ENCODE measurements at places on chromosomes 2 and 18. TPM values are rescaled to one million over a fixed set of nuclear protein-coding genes. Genes with fewer than 3 reads are reported as not detected.

- peaks cover 11% of the 10 kb centered on the region for H3K36me3 ChIP-seq
- H3K4me1 ChIP-seq, result peaks cover 4% of the 10 kb centered on the region
- no peaks in the 10 kb centered on the region for H3K27me3 ChIP-seq
Measured at GRCh38 chr2:106165561-106165960, 28.5 kb downstream of the UXS1 start.

- peaks cover 25% of the 10 kb centered on the region for H3K4me1 ChIP-seq
- no peaks in the 10 kb centered on the region for H3K27me3 ChIP-seq
- H3K27ac ChIP-seq, result no peak overlapping the region
- no peak overlapping the region for H3K4me3 ChIP-seq
Measured at GRCh38 chr18:25646971-25647370, 295.0 kb upstream of the ZNF521 start.

DNA sequence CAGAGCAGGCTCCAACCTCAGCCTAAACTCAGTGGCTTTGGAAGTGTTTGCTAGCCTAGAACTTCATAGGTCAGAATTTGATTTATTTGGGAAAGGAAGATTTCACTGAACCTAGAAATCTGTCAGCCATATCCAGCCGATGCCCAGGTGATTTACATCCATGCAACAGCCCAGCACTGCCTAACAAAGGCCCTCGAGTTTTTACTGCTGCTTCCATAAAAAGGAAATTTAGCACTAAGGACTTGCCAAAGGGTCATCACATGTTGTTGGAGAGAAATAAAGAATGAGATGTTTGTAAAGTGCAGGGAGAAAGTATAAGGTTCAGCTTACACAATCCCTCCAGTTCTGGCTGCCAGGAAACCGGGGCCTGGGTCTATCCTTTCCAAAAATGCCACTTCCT, 614.2 kb downstream of the BCL11A start:
- no peak overlapping the region for H3K4me3 ChIP-seq
- H3K36me3 ChIP-seq, result no peaks in the 10 kb centered on the region
- H3K27ac ChIP-seq, result no peak overlapping the region
- DNase-seq, result no peak

The VWC2L gene
- not detected for total RNA-seq

- H3K36me3 ChIP-seq, result no peaks in the 10 kb centered on the region
- H3K4me1 ChIP-seq, result no peaks in the 10 kb centered on the region
- no peak overlapping the region for H3K4me3 ChIP-seq
Measured at GRCh38 chr18:36629138-36629530, 199.7 kb downstream of the TPGS2 start.

DNA sequence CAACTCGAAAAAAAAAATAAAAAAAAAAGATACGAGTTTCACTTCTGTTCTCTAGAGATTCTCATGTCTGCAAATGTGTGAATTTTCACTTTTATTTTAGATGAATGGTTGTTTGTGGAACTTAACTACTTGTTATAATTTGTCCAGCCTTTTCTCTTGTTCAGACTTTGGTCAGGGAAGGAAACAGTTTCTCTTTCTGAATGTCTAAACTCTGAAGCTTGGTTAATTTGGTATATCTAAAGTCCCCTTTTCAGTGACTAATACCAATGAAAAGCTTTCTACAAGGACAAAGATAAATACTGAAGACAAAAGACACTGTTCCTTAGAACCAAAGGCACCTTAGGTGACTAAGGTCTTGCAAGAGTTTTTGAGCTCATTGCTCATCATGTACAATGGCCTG, 144.4 kb upstream of the PIEZO2 start:
- no peaks in the 10 kb centered on the region for H3K4me1 ChIP-seq
- no peak for DNase-seq
- no peaks in the 10 kb centered on the region for H3K27me3 ChIP-seq
- no peak overlapping the region for H3K27ac ChIP-seq
- no peaks in the 10 kb centered on the region for H3K36me3 ChIP-seq
- no peak overlapping the region for H3K4me3 ChIP-seq

- no peaks in the 10 kb centered on the region for H3K27me3 ChIP-seq
- no peak overlapping the region for H3K4me3 ChIP-seq
- no peaks in the 10 kb centered on the region for H3K4me1 ChIP-seq
Measured at GRCh38 chr2:16739778-16740581, 74.3 kb upstream of the CYRIA start.

The SERPINB10 gene
- total RNA-seq, result not detected

The CD226 gene
- not detected for total RNA-seq

DNA sequence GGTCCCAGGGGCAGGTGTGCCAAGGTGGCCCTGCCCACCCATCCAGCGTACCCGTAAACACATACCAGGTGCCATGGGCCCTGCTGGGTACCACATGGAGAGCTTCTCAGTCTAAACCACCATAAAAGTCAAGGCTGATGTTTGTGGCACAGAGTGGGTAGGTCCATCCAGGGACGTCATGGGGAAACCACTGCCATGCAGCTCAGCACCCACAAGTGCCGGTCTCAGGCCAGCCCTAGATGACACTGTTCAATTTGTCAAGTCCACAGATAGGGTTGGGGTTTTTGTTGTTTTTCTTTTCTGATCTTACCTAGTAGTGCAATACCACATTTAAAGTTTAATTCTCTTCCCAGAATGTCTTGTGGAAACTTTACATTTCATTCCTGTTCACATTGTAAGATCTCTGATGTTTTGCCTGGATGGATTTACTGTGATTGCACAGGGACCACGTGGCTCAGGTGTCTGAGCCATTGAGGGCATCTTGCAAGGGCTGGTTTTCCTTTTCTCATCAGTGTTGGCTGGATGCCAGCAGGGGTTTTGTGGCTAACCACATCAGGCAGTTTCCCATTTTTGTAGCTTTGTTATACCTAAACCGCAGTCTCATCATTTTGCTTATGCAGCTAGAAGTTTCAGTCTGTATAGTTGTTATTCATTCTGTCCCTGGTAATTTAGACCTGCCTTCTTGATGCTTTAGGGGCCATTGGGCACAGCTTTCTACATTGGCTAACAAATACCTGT, 64.7 kb downstream of the STK25 start:
- peaks cover 4% of the 10 kb centered on the region for H3K4me1 ChIP-seq
- no peak overlapping the region for H3K4me3 ChIP-seq
- H3K27me3 ChIP-seq, result no peaks in the 10 kb centered on the region
- peaks cover 33% of the 10 kb centered on the region for H3K36me3 ChIP-seq
- H3K27ac ChIP-seq, result no peak overlapping the region

DNA sequence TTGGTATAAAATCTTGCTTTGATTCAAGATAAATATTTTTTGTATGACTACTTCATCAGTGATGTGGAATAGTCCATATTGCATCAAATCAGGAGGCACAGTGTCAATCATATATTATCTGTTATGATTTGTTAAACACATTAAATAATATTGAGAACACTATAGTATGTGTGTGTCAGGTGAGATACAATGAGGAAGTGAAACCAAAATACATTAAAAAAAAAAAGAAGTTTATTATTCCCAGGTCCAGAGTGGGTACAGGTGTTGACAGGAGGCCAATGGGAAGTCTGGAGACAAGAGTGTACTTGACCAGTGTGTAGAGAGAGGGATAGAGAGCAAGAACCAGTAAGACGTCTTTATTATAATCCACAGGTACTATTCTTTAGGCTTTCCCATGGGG, 292.6 kb downstream of the FSIP2 start:
- no peak overlapping the region for H3K4me3 ChIP-seq
- no peaks in the 10 kb centered on the region for H3K27me3 ChIP-seq
- no peak for DNase-seq

DNA sequence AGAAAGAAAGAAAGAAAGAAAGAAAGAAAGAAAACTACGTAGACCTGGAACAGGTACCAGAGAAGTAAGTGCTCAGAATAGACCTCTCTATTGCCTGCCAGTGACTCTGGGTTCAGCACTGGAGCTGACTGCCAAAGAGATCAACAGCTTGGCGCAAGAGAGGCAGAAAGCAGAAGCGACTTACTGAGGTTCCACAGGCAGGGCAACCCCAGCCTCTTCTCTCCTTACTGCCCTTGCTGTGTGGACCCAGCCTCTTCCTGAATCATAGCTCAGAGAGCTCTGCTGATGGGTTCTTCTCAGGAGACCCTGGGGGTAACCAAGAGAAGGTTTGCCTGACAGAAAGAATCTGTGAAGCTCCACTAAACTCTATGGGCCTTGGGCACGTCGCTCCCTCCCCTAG, 7.1 kb downstream of the CAPN13 start:
- no peaks in the 10 kb centered on the region for H3K4me1 ChIP-seq
- no peak for DNase-seq
- H3K36me3 ChIP-seq, result no peaks in the 10 kb centered on the region

GRCh38 chr18:57587098-57587661, 678 bp upstream of the FECH start:
- H3K4me1 ChIP-seq, result 0 out of 2 replicates have a peak, but pooled peaks cover 2% of the 10 kb centered on the region
- H3K27ac ChIP-seq, result no peak overlapping the region
- no peak for DNase-seq
- H3K27me3 ChIP-seq, result no peaks in the 10 kb centered on the region
- H3K4me3 ChIP-seq, result peak overlapping the region; percentile 92
- H3K36me3 ChIP-seq, result no peaks in the 10 kb centered on the region

GRCh38 chr2:118658596-118659198, 188.8 kb downstream of the EN1 start:
- H3K36me3 ChIP-seq, result no peaks in the 10 kb centered on the region
- H3K27ac ChIP-seq, result no peak overlapping the region
- no peak overlapping the region for H3K4me3 ChIP-seq
- no peaks in the 10 kb centered on the region for H3K4me1 ChIP-seq

DNA sequence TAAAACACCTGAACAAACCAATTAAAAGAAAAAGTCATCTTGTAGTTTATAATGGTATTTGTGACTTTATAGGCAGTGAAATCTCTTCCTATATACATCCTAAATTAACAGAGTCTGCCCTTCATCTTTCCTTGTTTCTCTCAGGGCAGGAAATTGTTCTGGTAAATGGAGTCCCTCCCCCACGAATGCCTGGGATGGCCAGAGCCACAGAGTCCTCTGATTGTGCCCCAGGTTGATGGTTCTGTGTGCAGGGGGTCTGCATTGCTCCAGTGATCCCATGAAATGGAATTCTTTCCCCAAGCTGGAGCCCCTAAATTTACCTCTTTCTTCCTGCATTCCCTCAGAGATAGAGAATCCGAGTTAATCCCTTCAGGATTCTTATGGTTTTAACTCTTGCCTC, 155.5 kb downstream of the MTX2 start:
- peak overlapping the region; percentile 6 for H3K27ac ChIP-seq
- no peak overlapping the region for H3K4me3 ChIP-seq
- H3K36me3 ChIP-seq, result no peaks in the 10 kb centered on the region
- H3K4me1 ChIP-seq, result peaks cover 29% of the 10 kb centered on the region

GRCh38 chr2:190722061-190722759, 73.3 kb downstream of the NAB1 start:
- peaks cover 4% of the 10 kb centered on the region for H3K27me3 ChIP-seq
- DNase-seq, result no peak
- H3K36me3 ChIP-seq, result no peaks in the 10 kb centered on the region
- peaks cover 21% of the 10 kb centered on the region for H3K4me1 ChIP-seq

DNA sequence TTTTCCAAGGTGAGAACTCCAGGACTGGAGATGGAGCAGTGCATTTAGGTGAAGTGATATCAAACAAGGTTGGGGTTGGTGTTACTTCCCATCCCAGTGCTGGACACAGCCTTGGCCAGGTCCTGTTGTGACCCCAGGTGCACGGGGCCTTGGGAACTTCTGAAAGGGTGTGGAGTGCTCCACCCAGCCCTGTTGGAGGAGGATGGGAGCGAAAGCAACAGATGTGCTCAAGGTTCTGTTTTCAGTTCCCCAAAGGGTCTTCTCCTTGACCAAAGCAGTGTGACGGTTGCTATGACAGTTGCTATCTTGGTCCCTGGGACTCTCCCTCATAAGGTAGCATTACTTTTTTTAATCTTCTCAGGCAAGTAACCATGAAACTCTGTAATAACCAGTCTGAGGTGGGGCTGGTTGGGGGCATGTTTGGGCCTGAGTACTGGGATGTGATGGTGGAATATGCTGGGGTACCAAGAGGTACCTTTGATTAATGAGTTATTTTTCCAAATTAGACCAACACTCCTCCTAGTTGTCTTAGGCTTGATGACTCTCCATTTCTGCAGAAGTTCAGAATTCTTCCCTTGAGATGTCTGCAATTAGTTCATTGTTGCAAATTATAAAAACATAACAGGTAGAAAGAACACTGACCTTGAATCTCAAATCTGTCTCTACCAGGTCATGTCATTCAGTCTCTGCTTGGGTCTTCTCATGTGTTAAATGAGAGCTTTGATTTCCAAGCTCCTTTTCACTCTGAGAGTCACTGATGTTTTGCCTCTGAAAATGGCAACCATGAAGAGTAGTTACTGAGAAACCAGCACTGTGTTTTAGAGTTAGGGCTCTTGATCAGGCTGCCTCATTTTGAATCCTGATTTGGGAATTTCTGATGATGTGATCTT, 154.5 kb downstream of the RPIA start:
- no peak for DNase-seq
- peaks cover 5% of the 10 kb centered on the region for H3K27me3 ChIP-seq
- H3K27ac ChIP-seq, result no peak overlapping the region
- no peaks in the 10 kb centered on the region for H3K36me3 ChIP-seq
- H3K4me1 ChIP-seq, result no peaks in the 10 kb centered on the region
- H3K4me3 ChIP-seq, result no peak overlapping the region

The RAB1A gene
- 127 TPM for total RNA-seq

GRCh38 chr2:46306330-46306751, 9.1 kb downstream of the EPAS1 start:
- H3K4me3 ChIP-seq, result no peak overlapping the region
- H3K4me1 ChIP-seq, result no peaks in the 10 kb centered on the region
- DNase-seq, result no peak

The FBXO48 gene
- 1.8 TPM for total RNA-seq

- H3K27ac ChIP-seq, result no peak overlapping the region
- H3K4me1 ChIP-seq, result no peaks in the 10 kb centered on the region
- no peak for DNase-seq
Measured at GRCh38 chr2:209990838-209991237, 11.6 kb upstream of the RPE start.

GRCh38 chr2:147851244-147851930, 6.6 kb downstream of the ACVR2A start:
- H3K4me3 ChIP-seq, result no peak overlapping the region
- no peaks in the 10 kb centered on the region for H3K27me3 ChIP-seq
- no peak for DNase-seq
- no peaks in the 10 kb centered on the region for H3K36me3 ChIP-seq

The ARHGAP15 gene
- total RNA-seq, result 0.25 TPM

GRCh38 chr2:9842487-9843228, 616 bp upstream of the TAF1B start:
- peaks cover 9% of the 10 kb centered on the region for H3K4me1 ChIP-seq
- H3K36me3 ChIP-seq, result peaks cover 16% of the 10 kb centered on the region
- no peaks in the 10 kb centered on the region for H3K27me3 ChIP-seq

GRCh38 chr18:31652357-31652756, 32.0 kb downstream of the B4GALT6 start:
- no peaks in the 10 kb centered on the region for H3K4me1 ChIP-seq
- no peak for DNase-seq
- no peaks in the 10 kb centered on the region for H3K27me3 ChIP-seq

All from SJCRH30 (cell line).